ENCODE measurements at places on chromosomes 7 and 10.

DNA sequence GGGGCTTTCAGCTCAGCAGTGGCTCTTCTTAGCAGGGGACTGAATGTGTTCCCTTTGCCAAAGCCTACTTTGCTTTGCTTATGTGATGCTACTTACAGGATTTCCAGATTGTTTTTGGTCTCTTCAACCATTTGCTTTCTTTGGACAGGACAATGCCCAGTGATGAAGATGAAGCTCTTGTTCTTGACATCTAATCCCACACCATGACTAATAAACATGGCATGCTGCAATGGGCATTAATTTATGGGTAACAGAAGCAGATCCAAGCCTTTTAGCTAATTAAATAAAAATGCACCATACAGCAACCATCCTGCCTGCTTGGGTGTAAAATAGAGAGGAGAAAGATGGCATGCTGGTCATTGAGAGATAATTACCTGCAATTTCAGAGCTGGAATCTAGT lies 175.5 kb upstream of the ITGB1 start:
- DNase-seq: no peak

DNA sequence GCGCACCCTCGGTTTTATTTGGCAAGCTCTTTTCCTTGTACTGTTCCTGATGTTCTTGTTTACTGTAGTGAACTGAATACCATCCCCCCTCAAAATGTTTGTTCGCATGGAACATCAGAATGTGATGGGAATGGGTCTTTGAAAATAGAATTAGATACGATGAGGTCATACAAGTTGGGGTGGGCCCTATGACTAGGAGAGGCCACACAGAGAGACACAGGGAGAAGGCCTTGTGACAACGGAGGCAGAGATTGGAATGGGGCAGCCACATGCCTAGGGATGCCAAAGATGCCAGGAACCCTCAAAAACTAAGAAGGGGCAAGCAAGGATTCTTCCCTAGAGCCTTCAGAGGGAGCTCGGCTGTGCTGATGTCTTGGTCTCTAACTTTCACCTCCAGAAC lies 123.6 kb downstream of the FAM204A start:
- no peak for DNase-seq

GRCh38 chr7:120332433-120332832 lies 59.5 kb downstream of the KCND2 start:
- no peak for DNase-seq

GRCh38 chr7:121510302-121510701 lies 114.2 kb upstream of the FAM3C start:
- no peak for DNase-seq

GRCh38 chr10:92816091-92816531 lies 32.2 kb upstream of the EXOC6 start:
- DNase-seq: no peak

GRCh38 chr7:119028736-119029135 lies 804.2 kb downstream of the ANKRD7 start:
- DNase-seq: no peak

- no peak for DNase-seq
Observed at GRCh38 chr7:50155755-50156154, 62.7 kb upstream of the ZPBP start.

- DNase-seq: no peak
Observed at GRCh38 chr10:31071232-31072005, 39.8 kb upstream of the ZNF438 start.

DNA sequence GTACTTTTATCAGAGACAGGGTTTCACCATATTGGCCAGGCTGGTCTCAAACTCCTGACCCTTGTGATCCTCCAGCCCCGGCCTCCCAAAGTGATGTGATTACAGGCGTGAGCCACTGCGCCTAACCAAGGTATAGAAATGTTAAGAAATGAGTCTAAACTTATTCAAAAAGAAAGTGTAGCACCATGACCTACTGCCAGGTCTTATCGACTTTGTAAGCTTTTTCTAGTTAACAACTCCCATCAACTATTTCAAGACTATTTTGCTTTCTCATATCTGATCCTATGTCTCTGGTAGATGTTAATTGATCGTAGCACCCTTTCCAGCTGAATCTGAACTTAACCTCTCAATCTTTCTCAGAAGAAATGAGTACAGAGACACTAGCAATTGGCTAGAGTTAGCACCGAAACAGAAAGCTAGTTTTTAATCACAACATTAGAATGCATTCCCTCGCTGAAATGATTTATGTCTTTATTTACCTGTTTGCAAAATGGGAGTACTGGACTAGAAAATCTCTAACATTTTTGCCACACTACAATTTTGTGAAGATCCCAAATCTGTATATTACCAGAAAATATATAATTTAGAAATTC lies 114.0 kb upstream of the HGF start:
- DNase-seq: no peak

GRCh38 chr10:6558759-6559461 lies 21.2 kb downstream of the PRKCQ start:
- no peak for DNase-seq

DNA sequence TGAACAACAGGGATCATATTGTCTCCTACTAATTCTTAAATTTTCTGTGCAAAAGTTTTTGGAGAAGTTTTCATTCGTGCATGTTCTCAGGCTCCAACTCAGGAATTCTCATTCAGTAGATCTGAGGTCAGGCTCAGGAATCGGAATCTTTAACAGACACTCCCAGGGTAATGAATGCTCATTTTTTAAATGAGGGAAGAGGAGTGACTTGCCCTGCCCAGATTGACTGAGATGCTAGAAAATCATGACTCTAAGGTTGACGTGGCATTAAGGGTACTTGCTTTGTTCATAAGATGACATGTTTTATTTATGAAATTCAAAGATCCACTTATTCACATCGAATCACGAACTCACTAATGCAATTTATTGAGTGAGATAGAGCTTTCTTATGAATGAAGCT lies 196.6 kb upstream of the NPVF start:
- DNase-seq: no peak

DNA sequence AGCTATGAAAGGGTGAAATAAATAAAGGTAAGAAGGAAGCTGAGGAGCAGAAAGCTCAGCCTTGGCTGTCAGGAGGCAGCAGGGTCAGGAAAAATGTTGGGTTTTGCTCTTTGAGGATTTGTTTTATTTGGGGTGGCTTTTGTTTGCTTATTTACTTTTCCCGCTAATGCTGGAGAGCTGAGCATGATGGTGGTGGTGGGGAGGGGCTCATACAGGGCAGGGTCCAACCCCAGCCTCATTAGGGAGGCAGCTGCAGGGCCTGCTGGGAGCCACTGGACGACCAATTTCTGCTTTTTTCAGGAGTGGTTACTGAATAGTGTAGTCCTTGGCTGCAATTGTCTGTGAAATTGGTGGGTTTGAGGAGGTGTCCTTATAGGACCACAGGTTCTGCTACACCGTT lies 36.3 kb downstream of the CCM2 start:
- DNase-seq: no peak

DNA sequence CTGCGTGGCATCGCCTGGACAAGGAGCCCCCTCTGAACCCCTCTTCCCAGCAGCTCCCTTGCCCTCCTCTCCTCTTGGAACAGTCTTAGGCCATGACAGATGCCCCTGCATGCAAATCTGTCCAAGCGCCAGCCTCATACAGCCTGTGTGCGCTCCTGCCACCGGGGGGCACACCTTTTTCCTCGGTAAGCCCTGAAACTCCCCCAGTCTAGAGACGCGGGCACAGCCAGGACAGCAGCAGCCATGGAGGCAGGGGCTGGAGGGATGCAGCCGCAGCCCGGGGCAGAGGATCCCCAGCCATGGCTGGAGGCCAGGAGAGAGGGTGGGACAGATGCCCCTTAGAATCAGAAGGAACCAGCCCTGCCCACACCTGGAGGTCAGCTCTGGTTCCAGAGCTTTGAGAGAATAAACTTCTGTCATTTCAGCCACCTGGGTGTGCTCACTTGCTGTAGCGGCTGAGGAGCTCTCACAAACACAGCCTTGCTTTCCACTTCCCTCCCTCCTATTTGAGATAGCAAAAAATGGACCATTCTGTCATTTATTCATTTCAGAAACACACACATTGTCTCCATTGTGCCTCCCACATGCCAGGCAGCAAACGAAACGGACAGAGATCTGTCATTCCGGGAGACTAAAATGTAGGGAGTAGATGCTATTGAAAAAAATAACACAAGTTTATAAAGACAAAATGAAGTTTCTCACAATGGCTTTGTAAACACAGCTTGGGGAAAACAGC lies 241.5 kb downstream of the WDR37 start:
- no peak for DNase-seq

GRCh38 chr10:130763491-130763890 lies 548.0 kb downstream of the TCERG1L start:
- no peak for DNase-seq

GRCh38 chr10:101839416-101840063 lies 4.1 kb downstream of the KCNIP2 start:
- peak; percentile 81 for DNase-seq

GRCh38 chr7:142884286-142884640 lies 1.3 kb downstream of the TRPV6 start:
- no peak for DNase-seq

DNA sequence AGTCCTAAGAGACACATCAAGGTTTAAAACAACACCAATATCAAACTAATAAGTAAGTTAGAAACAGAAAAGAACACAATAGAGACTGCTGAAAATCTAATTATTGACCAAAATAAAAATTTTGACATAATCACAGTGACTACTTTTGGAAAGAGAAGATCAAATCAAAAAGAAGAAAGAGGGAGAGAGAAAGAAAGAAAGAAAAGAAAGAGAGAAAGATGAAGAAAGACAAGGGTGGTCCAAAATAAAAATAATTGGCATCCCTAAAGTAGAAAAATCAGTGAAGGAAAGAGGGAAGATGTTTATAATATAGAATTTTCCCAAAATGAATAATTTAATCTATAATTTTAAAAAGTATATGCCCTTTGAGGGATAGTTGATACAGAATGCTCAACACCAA lies 118.8 kb upstream of the VIPR2 start:
- no peak for DNase-seq

- DNase-seq: no peak
Observed at GRCh38 chr7:95737828-95738505, 34.4 kb upstream of the DYNC1I1 start.

- DNase-seq: no peak
Observed at GRCh38 chr7:11858622-11859302, 26.8 kb upstream of the THSD7A start.

DNA sequence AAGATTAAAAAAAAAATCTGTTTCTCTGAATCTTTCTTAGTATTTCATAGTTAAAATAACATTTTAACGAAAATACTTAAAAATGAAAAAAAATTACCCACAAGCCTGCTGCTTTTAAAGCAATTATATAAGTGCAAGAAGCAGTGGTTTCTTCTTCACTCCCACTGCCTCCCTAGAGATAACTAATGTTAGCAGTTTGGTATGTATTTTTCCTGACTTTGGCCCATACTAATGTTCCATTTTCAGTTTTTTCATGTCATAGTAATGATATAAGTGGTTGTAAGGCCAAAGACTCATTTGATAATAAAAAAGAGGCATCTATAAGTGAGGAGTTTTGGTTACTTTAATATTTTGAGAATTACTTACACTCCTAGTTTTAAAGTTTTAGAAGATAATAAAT lies 24.3 kb upstream of the LAMB1 start:
- DNase-seq: no peak

GRCh38 chr10:15369256-15370211 lies 1.6 kb downstream of the FAM171A1 start:
- peak; percentile 24 for DNase-seq

DNA sequence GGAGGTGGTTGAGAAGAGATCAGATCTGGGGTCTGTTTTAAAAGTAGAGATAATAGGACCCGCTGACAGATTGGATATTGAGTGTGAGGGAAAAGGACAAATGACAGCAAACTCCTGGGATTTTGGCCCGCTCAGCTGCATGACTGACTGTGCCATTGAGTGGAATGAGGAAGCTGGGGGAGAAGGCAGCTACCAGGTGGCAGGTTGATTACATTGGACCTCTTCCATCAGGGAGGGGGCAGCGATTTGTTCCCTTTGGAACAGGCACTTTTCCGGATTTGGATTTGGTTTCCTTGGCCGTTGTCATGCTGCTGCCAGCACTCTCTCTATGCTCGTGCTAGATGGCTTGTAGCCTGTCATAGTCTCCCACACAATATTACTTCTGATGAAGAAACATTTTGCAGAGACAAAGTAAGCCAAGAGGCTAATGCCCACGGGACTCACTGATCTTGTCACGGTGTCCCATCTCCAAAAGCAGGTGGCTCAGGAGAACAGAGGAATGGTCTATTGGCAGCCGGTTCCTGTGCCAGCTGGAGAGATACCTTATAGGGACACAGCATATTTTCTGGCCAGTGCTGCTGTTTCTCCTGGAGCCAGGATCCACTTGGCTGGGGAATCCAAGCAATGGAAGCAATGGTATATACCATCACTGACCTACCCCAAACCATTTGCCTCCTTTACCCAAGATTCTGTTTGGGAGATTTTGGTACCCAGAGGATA lies 69.1 kb upstream of the WAC start:
- no peak for DNase-seq

DNA sequence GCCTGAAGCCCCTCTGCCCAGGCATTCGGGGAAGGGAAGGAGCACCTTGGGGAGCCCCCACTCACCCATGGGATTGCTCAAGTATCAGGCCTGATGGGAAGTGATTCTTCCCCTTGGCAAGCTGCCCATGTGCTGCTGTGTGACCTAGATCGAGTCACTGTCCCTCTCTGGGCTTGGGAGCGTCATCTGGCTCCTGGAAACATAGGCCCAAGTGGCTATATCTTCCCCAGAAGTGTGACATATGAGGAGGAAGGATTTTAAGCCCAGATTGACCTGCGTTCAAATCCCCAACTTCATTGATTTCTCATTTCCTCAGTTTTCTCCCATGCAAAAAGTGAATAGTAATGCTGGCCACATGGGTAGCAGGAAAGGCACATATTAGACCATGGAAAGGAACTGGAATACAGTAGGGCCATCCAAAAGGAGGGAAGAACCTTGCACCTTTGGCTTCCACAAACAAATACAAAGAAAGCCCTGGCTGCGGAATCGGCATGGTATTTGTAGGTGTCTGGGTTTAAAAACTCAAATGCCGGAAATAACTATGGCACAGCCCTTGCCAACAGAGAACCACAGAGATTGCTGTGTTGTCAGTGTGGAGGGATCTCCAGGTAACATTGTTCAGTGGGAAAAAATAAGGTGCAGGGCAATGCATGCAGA lies 169.5 kb upstream of the ZMIZ1 start:
- no peak for DNase-seq

GRCh38 chr7:140915935-140916555 lies 8.7 kb downstream of the BRAF start:
- DNase-seq: no peak

GRCh38 chr10:80163741-80164341 lies 31.3 kb downstream of the PLAC9 start:
- no peak for DNase-seq

GRCh38 chr7:55641811-55642210 lies 69.5 kb upstream of the VOPP1 start:
- DNase-seq: no peak

Data from iPS-NIHi11 (cell line).